Endothelial cell of umbilical vein (primary cell): ENCODE measurements at places on chromosomes 4 and X. TPM values are rescaled to one million over a fixed set of nuclear protein-coding genes. Genes with fewer than 3 reads are reported as not detected.

Gene TMEM35A
- total RNA-seq, result 6.5 and 7.2 TPM in 2 replicates

- no peak for DNase-seq
Measured at GRCh38 chrX:52015794-52016193, 53.2 kb downstream of the MAGED4B start.

Gene ARHGEF6
- total RNA-seq, result 5.5 and 6.4 TPM in 2 replicates

DNA sequence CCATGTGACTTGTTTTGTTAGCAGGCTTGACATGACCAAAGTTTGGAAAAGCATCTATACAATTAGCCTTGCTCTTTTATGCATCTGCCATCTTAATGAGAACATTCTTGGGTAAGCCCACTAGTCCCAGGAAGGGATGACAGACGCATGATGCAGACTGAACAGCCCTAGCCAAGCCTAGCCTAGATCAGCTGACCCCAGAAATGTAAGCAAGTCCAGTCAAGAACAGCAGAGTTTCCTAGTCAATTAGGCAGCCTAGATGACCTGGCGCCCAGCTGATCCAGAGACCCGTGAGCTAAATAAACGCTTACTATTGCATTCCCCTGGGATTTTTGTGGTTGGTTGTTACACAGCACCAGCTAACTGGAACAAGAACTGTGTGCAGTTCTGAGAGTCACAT lies 457.9 kb downstream of the BCOR start:
- DNase-seq, result no peak

- DNase-seq, result no peak
Measured at GRCh38 chr4:37389366-37389765, 144.8 kb downstream of the NWD2 start.

- DNase-seq, result no peak
Measured at GRCh38 chrX:44913656-44914531, 40.9 kb downstream of the KDM6A start.

Gene USP17L20
- not detected in 2 replicates for total RNA-seq

GRCh38 chr4:153222707-153223426 lies 18.6 kb downstream of the TRIM2 start:
- DNase-seq, result peak; percentile 69

Gene EOLA1
- total RNA-seq, result 17.5 and 24.6 TPM in 2 replicates

Gene ETDA
- not detected in 2 replicates for total RNA-seq

DNA sequence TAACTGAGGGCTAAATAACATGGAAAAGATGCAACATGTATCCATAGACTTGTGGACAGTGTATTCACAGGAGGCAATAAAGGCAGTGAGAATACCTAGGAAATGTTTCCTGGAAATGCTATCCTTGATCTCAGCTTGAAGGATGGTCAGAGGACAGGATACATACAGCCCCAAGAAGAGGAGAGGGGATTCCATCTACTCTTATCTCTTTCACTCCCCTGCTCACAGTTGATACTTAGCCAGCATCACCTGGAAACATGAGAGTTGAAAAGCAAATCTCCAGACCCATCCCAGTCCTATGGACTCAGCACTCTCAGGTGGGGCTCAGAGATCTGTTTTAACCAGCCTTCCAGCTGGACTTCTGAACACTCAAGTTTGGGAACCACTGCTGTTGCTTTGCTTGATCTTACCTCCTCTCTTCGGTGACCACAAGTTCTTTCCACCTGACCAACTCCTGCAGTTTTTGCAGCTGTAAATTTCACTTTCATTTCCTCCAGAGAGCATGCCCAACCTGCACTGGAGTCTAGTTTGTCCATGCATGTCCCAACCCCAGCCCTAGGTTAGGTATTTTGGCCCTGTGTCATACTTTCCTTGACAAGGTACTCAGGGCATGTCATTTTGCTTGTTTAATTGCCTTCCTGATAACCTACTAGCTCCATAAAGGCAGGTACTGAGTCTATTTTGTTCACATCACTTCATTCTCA lies 10.4 kb downstream of the RELL1 start:
- no peak for DNase-seq

DNA sequence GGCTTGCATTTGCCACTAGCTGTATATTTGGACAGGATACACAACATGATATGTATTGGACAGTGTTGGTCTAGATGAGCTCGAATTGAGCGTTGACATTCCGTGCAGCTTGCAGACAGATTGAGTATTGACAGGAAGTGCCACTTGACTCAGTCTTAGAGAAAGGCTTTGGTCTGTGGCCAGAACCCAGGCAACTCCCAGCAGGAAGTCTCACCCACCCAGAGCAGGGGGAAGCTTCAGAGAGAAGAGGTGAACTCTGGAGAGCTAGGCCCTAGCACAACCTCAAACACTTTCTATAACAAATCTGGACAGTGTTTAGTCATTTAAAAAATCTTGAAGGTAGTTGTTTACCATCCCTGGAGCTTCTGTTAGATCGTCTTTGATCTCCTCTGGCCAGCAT lies 280.5 kb downstream of the FBXW7 start:
- peak; percentile 83 for DNase-seq

Gene TLR2
- total RNA-seq, result 0.21 and 1.4 TPM in 2 replicates

DNA sequence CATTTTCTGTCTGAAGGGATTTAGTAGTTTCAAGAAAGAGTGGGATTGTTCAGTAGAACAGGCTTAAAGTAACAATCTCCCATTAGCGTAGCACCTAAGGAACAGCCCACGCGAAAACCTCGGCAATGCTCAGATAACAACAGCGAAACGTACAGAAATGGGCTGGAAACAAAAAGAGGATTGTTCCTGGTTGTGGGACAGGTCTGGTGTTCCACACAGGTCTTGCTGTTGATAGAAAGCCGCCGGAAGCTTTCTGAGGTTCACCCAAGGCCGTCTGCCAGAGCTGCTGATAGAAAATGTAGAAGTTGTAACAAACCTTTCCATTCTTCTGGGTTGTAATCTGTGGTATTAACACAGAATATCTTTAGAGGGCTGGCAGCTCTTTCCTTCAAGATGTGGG lies 69.4 kb upstream of the CLCN4 start:
- no peak for DNase-seq

Gene AGA
- total RNA-seq, result 16.7 and 16.9 TPM in 2 replicates

DNA sequence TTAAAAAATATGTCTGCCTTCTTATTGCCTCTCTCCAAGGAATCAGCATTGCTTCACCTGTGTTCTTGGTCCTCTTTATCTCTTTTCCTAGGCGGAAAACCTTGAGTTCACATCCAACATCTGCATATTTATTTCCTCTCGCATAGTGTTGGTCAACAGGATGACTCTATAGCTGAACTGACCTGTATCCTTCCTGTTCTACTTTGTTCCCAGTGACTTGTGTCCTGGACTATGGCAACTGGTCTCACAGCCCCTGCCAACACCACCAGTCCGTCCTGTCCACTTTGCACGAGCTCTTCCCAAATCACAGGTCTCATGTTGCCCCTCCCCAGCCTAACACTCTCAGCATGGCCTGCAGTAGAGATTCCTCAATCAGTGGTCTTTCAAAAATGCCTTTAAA lies 2.0 kb downstream of the DIPK2B start:
- peak; percentile 61 for DNase-seq

DNA sequence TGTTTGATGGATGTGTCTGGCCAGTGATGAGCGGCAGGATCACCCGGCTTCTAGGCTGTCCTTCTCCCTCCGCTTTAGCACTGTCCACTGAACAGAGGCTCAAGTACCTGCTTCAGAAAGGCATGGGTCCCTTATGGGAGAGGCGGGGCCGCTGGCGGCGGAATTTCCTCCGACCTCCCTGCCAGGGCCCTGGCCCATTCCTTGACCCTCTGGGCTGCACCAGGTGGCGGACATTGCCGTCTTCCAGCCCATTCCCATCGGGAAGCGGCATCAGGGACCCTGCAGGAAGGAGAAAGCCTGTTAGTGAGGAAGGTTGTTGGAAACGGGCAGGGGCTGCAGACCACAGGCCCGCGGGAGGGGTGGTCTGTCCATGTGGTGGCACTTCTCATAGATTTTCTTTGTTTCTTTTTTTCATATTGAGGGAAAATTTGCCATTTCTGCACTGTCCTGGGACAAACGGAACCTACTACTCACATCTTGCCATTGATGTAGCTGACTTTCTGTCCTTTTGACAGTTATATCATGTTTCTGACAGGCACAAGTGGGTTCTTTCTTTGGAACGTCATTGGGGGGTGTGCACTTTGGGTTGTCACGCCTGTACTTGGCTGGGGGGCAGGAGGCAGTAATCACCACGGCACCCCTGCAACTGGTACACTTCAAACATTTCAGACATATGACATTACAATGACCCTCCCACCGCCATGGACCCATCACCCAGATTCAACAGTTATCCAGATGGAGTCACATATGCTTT lies 6.1 kb downstream of the APLN start:
- DNase-seq, result no peak

- peak; percentile 47 for DNase-seq
Measured at GRCh38 chr4:128155231-128155855, 94.2 kb downstream of the LARP1B start.

Gene FAM133A
- not detected in 2 replicates for total RNA-seq

- no peak for DNase-seq
Measured at GRCh38 chr4:126633306-126633705, 999.5 kb upstream of the INTU start.

DNA sequence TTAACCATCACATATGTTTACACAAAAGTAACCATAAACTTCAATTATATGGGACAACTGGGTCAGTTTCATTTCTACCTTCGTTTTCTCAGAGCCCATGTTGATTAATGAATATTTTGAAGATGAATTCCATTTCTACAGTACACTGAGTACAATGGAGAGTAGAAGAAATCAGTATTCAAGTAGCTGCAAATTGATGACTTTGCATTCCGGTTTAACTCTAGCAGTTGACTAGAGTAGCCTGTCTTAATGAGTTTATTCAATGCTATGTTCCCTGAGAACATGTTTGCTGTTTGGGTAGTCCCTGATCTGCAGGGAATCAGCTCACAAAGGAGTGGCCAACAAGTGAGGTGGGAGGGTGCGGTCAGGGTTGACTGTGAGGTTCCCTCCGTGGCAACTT lies 168.3 kb downstream of the TRIML1 start:
- DNase-seq, result no peak

GRCh38 chrX:133607419-133608348 lies 192.4 kb upstream of the GPC4 start:
- DNase-seq, result no peak
